Breast epithelium (tissue), 4 donors: ENCODE measurements at places on chromosomes 12 and 14.

DNA sequence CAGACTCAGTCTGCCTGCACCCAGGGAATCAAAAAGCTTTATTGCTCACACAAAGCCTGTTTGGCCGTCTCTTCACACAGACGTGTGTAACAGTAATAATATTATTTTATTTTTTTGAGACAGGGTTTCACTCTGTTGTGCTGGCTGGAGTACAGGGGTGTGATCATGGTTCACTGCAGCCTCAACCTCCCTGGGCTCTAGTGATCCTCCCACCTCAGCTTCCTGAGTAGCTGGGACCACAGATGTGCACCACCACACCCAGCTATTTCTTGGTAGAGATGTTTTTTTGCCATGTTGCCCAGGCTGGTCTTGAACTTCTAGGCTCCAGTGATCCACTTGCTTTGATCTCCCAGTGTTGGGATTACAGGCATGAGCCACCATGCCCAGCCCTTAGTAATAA is 88.4 kb upstream of the DCD start:
- no peak for DNase-seq

GRCh38 chr12:49294804-49295081 is 204 bp upstream of the PRPH start:
- no peak for DNase-seq

GRCh38 chr14:100305324-100306100 is 732 bp downstream of the SLC25A29 start:
- DNase-seq = no peak

DNA sequence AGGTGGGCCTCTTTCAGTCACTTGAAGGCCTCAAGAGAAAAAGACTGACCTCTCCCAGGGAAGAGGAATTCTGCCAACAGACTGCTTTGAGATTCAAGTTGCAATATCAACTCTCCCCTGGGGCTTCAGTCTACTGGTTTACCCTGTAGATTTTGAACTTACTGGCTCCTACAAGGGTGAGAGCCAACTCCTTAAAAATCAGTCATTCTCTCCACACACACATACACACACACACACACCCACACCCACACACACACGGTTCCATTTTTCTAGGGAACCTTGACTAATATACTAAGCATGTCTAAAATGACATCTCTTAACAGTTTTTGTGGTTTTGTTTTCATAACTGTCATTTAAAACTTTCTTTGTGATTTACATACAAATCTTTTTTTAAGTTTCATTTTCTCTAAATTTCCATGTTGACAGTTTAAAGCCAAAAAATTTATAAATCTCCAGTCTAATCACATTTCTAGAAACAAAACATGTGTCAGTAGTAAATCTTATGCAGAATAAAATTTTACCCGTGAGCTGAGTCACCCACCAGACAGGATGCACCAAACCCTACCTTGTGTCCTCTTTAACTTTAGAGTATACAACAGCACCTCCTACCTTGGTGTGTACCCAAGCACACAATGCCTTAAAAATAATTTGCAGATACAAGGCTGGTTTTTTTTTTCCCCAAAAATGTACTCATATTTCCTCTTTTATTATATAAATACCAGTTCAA is 394.6 kb downstream of the AEBP2 start:
- DNase-seq = no peak

DNA sequence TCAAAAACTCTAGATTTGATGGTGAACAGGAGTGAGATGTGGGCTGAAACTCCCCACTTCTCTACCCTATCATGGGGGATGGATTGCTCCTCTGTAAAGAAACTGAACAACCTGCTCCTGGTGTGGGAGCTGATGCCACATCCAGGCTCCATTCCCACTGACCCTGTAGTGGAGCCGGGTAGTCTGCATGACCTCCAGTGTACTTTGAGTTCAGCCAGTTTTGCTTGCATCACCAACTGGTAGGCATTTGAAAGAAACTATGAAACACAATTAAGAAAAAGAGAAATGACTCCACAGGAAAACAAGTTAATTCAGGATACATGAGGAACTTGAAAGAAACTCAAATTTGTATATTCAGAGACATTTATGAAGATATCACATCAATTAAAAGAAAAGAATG is 27.3 kb upstream of the EMP1 start:
- no peak for DNase-seq
